ENCODE measurements at places on chromosomes 5 and 9.

- DNase-seq, result no peak
Measured at GRCh38 chr5:90803381-90803780, 244.8 kb downstream of the ADGRV1 start.

- DNase-seq, result no peak
Measured at GRCh38 chr9:110217656-110218099, 9.7 kb upstream of the C9orf152 start.

GRCh38 chr5:41240985-41241384 lies 27.7 kb upstream of the C6 start:
- no peak for DNase-seq

DNA sequence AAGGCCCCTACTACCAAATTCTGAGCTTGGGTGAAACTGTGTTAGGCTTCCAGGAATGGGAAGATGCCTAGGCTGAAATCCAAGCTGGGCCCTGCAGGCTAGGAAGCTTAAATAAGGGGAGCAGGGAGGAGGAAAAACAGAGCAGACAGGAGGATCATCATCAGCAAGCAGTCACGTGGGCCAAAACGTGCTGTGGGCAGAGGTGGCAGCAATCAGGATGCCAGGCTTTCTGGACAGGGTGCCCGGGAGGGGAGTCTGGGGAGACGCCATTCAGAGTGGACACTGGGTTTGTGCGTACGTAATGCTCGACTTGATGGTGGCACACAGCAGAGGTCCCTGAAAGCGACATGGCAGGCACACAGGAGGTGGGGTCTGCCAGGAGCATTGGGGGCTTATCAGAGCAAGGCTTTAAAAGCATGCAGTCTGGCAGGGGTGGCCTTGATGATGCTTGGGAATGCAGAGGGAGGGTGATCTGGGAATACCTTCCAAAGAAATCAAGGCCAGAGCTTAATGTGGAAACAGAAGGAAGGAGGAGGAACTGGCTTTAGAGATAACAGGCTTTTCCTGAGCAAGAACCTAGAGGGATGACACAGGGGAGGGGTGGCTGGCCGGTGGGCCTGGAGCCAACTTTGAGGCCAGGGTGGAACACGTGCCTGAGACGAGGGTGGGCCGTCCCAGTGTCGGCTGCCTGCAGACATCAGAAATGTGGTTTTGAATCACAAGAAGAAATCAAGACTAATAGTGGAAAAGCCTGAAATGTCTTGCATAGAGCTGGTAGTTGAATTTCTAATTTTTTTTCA lies 212.5 kb downstream of the GADD45G start:
- no peak for DNase-seq

GRCh38 chr5:95925939-95926338 lies 35.7 kb downstream of the ELL2 start:
- no peak for DNase-seq

DNA sequence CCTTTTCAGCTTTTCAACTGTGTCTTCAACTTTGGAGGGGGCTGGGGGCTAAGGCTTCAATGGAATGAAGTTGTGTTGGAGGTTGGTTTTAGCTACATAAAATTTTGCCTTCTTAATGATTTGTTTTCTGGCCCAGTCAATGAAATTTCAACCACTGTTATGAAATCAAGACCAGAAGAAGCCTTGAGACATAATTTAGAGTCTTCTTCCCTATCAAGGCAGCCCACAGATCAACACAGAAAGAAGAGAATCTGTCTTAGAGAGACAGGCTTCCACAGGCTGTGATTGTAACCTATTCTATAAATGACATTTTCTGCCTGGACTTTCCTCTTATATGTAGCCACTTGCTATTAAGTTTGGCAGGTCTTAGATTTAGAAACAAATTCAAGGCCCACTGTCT lies 46.5 kb upstream of the ZSWIM6 start:
- no peak for DNase-seq
